ENCODE measurements at places on chromosomes 11 and 22.

DNA sequence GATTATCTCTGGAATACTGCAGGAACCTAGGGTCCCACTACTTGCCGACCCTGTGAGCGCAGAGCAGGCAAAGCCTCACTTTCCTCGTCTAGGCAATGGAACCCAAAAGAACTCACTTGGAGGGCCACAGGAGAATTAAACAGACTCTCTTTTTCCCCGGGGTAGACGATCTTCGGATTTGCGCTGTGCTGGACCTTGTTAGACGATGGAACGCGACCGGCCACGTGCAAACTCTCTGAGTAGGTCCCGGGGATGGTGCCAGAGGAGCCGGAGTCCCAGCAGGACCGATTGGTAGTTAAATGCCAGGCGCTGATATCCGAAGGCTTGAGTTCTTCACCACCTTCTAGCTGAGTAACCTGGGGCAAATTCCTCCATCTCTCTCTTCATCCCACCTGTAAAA is 1.0 kb upstream of the SLC1A2 start:
- no peak for DNase-seq

DNA sequence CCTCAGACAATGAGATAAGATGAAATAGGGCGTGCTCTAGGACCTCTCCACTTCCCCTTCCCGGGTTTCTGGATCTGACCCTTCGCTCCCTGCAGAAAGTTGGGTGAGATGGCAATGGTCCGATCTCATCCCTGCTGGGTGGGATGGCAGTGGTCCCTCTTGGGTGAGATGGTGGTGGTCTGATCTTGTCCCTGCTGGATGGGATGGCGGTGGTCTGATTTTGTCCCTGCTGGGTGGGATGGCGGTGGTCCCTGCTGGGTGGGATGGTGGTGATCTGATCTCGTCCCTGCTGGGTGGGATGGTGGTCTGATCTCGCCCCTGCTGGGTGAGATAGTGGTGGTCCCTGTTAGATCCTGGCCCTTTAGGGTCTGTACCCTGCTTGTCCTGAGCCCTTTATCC is 21.3 kb downstream of the ST14 start:
- no peak for DNase-seq

- DNase-seq, result no peak
Observed at GRCh38 chr11:74557526-74557925, 34.9 kb upstream of the POLD3 start.

GRCh38 chr11:24885580-24886173 is 388.8 kb downstream of the LUZP2 start:
- no peak for DNase-seq

- no peak for DNase-seq
Observed at GRCh38 chr11:48170241-48171233, 46.1 kb upstream of the OR4B1 start.

GRCh38 chr22:37133304-37134018 is 16.3 kb downstream of the IL2RB start:
- DNase-seq, result no peak

DNA sequence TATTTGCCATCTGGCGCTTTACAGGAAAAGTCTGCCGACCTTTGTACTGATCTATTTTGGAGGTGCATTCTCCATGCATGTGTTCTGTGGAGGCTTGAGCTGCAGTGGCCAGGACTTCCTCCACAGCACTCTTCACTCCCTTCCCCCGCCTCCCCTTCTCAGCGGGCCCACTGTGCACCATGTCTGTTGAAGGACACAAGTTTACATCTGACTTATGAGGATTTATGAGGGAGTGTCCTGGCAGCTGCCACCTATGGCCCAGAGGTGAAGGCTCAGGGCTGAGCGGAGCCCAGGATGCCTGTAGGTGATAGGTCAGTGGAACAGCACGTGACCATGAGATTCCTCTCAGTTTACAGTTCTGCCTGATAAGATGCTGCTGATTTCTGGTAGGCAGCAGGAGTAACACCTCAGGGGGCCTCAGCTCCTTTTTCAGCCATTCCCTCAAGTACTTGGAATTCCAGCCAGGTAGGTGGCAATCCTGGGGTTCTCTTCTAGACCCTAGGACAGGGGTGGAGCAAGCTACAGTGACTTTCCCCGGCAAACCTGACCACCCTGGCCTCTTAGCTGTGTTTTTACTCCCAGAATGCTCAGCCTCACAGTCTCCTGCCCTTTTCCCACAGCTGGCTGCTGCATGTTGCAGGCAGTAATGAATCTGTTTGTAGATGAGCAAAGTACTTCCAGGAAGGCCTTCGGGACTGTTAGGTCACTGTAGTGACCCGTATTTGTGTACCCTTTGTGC is 59.9 kb downstream of the PPFIBP2 start:
- no peak for DNase-seq

DNA sequence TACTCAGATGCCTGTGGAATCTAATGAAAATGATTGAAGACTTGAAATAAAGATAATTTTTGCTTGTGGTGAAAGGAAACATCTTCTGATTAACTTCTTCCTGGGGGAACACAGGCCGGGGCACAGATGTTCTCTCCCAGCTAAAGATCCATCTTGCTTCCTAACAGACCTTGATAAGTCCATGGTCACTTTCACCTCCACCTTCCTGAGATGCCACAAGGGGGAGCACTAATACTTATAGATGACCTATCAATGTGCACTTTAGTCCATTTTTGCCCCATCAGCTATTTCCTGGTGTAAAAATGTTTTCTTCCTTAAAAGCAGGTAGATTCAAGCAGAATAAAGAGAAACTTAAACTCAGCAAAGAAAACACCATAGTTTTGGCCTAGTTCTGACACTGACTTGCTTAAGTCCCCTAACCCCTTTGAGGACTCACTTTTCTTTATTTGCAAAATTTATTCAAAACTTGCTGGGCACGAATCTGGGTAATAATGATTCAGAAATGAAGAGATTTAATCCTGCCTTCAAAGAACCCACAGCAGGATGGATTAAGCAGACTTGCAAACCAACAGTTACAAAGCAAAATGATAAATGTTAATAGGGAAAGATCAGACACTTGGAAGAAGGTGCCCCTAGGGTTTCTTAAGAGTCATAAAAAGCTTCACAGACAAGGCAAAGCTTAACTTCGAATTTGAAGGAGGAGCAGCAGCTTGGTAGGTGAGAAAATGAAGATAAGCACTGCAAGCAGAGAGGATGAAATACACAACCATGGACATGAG is 158.7 kb downstream of the RAB38 start:
- no peak for DNase-seq

GRCh38 chr11:84249344-84250135 is 963.4 kb upstream of the CCDC90B start:
- DNase-seq, result no peak

GRCh38 chr11:34335801-34336200 is 22.0 kb downstream of the ABTB2 start:
- no peak for DNase-seq

DNA sequence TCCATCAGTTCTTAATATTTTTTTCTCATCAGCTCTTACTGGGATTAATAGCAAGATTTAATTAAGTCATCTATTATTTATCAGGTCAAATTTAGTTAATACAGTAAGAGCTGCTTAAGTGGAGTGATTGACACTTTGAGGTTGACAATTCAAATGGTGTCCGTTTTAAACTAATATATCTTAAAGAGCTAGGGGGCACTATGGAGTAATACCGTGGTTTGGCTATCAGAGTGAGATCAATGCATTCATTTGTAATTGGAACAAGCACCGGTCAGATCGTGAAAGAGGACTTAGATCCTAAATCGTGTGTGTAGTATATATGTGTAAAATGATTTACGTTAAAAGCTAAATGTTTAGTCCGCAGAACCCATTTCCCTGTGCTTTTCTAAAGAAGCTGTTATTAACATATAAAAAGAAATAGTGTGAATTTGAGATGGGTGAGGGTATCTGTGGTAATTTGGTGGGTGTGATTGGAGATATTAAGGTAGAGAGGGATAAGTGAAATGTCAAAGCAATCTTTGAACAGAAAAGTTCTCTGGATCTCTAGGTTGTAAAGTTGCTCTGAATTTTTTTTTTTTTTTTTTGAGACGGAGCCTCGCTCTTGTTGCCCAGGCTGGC is 2.3 kb downstream of the SIK2 start:
- DNase-seq, result no peak

GRCh38 chr11:83374311-83374710 is 88.1 kb upstream of the CCDC90B start:
- no peak for DNase-seq

DNA sequence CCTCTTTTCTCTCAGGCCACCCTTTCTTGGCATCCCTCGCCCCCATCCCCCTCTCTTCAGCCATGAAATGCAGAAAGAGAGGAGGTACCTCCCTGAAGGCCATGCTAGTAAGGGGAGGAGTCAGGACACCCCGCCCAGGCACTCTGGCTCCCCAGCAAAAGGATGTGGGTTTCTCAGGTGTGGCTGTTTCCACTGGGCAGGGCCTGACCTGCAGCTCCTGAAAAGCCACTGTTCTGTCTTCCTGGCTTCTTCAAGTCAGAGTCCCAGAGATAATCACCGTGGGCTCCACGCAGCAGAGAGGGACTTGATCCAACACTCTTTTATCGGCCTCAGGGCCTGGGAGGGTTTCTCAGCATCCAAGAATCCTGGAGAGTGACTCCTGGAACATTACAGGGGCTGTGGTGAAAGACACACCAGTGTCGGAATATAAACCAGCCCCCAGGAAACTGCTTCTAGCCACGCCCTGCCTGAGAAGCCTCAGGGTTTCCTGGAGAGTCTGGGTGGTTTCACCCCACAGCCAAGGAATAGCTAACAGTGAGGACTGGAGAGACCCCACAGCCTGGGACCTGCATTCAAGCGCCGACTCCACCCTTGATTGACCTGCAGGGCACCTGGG is 45.7 kb upstream of the TSPAN18 start:
- no peak for DNase-seq

DNA sequence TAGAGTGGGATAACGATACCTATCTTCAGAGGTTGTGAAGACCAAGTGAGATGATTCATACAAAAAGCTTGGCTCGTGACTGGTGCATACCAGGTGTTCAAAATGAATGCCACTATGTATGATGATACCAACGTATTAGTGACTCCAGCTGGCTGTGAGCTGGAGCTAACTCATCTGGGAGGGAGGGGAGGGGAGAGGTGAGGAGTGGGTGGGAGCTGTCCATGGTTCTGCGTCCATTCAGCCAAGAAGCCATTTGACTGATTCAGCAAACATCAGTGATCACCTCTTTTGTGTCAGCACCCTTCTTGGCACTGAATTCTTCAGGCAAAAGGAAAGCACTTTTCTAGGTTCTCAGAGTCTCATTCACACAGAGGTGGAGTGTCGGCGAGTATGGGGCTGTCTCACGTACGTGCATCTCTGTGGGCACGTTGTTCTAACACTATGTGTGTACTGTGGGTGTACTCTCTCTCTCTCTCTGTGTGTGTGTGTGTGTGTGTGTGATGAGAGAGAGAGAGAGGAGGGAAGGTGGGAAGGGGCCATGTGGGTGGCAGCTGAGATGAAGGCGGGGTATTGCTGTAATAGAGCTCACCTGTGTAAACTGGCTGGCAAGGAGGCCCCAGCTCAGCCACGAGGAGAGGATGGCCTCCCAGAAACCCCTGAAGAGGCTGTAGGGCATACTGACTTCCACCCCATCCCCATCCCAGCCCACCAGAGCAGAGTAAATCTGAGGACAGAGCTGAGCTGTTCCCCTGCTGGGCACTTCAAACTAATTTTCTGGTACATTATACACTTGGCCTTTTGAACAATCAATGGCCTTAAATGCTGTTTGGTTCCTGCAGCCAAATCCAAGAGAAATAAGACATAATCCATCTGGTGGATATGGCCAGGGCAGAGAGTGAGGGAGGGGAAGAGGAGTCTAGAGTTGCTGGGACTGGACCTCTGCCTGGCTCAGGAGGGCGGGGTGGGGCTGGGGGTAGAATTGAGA is 96.1 kb upstream of the THY1 start:
- no peak for DNase-seq

DNA sequence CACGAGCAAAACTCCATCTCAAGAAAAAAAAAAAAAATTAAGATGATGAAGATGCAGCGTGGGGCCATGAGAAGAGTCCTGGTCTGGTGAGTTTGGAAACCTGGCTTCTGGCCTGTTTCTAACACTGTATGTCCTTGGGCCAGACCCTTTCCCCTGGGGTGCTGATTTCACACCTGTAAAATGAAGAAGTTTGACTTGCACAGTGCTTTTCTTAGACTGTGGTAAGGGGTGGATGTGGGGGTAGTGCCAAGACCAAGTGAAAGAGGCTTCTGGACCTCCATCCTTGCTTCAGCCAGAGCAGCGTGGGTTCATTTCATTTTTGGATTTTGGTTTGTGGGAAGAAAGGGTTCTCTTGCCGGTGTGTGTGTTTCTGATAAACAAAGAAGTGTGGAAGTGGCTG is 42.1 kb downstream of the PTPRJ start:
- DNase-seq, result no peak

GRCh38 chr11:18790883-18791206 is 753 bp downstream of the PTPN5 start:
- DNase-seq, result no peak

DNA sequence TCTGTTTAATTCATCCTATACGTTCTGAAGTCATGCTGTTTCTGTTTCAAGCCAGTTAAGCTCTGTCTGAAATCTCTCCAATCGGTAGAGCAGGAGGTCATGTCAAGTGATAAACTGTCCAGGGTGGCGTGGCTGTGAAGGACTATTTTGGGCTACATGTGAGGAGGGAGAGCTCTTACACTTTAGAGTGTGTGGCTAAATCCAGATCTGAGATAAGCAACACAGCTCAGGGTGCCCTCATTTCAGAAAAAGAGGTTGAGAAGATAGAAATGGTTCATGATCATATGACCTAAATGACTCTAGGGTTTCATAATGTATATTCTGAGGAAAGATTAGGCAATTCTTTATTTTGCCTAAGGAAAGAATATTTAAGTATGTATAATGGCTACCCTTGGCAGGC is 8.4 kb downstream of the BLID start:
- no peak for DNase-seq

DNA sequence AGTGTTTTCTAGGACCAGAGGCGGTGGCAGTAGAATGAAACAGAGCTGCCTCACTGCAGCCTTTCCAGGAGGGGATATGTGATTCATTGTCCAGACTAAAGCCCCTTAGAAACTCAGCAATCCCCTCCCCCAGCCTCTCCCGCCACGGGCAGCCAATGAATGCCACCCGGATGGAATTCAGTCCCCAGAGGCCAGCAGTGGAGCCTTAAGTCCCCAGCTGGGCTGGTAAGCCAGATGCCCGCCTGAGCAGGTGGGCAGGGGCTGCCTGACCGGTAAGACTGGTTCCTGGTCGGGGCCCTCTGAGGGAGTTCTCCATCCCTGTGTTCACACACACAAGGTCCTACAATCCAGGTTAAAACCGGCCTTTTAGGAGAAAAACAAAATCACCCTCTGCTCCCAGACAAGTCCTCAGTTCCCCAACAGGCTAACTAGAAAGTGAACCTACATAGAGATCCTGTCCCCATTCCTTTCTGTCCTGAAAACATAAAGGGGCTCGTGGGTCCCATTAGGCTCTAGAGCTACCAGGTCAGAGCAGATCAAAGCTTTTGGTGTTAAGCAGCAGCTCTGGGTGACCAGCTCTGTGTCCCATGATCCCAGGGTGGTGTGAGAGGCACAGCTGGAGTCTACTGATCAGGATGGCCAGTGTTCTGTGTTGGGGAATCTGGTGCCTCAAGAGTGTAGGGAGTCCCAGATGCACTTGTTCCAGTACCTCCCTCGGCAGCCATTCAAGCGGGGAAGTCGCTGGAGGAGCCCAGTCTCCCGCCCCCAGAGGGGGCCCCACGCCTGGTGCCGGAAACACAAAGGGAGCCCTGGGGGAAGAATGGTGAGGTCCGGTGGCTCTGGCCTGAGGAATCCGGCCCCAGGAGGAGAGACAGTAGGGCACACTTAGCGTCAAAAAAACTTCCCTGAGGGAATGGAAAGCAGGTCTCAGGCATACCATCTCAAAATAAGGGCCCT is 2.6 kb downstream of the PATZ1 start:
- no peak for DNase-seq

All from stimulated activated CD8-positive, alpha-beta memory T cell treated with anti-CD3 and anti-CD28 coated beads, Interleukin-15, amount 100 ng/mL, for 24 hours (primary cell).